ENCODE measurements at places on chromosomes 11 and 22.

- DNase-seq: no peak
Measured at GRCh38 chr11:125951731-125952130, 5.9 kb downstream of the VSIG10L2 start.

DNA sequence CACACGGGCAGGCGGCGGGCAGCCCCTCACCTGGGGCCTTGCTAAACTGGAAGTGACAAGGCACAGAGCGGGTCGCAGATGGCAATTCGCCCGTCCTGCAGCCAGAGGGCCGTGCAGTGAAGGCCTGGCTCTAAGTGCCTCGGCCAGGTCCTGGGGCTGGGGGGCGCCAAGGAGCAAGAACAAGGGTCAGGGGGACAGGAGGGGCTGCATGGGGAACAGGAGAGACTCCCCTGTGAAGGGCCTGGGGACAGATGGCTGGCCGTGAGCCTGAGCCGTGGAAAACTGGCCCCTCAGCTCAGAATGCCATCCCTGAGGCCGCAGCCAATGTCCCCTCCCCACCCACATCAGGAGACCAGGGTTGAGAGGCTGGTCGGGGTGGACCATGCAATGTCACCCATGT is 60.0 kb downstream of the RTL6 start:
- no peak for DNase-seq

DNA sequence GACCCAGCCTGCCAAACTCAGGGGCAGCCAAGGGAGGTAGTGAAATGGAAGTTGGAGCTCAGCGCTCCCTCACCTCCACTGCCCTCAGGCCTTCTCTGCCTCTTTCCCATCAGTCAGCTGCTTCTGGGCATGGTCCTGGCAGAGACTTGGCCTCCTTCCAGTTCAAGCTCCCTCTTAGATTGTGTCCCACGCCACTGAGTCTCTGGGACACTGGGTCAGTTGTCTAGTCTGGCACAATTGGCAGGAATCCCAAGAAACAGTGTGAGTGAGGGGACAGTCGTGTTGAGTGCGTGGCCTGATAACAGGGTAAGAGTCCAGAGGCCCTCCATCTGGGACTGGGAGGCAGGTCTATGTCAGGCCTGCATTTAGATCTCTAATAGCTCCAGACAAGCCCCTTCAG is 7.1 kb upstream of the SLC35E4 start:
- no peak for DNase-seq

DNA sequence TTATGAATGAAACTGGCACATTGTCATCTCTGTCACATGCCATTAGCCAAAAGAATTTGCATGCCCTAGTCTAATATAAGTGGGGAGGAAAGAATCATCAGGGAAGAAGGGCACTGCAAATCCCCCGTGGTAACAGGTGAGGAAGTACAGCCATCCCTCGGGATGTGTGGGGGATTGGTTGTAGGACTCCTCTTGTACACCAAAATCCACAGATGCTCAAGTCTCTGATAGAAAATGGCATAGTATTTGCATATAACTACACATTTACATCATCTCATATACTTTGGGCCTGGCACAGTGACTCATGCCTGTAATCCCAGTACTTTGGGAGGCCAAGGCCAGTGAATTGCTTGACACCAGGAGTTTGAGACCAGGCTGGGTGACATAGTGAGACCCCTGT is 109.7 kb downstream of the HIPK3 start:
- no peak for DNase-seq

- DNase-seq: no peak
Measured at GRCh38 chr11:75268626-75269366, 28.2 kb downstream of the TPBGL start.

DNA sequence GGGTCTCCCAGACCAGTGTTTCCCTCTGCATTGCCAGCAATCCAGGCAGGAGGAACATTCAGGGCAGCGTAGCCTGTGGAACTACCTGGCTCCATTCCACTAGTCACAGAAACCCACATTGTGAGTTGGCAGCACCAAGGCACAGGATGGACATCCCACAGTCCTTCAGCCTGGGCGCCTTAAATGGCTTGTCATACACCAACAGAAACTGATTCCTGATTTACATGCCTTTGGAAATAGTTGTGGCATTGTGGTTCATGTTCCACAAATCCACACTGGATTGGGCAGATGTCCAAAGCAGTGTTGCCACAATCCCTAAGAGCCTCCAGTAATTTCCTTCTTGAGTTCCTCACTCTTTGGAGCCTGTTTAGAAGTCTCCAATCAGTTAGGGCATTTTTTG is 225.6 kb downstream of the BLID start:
- DNase-seq: no peak

- DNase-seq: no peak
Measured at GRCh38 chr11:87325490-87325872, 287.7 kb downstream of the TMEM135 start.

- DNase-seq: no peak
Measured at GRCh38 chr11:120316880-120317688, 8.0 kb upstream of the TLCD5 start.

DNA sequence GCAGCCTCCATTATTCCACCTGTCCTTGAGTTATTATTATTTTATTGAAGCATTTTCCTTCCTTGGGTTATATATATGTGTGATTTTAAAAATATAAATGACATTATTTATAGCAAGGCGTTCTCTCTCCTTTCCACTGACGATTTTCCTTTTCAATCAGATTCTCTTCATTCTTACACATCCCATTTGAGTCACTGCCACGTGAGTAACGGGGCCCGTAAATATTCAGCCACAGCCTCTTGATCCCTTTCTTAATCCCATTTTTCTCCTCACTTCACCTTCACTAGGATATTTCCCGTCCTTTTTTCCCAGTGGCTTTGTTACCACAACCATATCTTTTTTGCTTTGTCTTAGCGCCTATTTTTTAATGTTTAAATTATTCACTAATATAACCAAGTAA is 396.2 kb downstream of the NTM start:
- DNase-seq: no peak

GRCh38 chr11:42840176-42840829 is 471.5 kb upstream of the API5 start:
- no peak for DNase-seq

DNA sequence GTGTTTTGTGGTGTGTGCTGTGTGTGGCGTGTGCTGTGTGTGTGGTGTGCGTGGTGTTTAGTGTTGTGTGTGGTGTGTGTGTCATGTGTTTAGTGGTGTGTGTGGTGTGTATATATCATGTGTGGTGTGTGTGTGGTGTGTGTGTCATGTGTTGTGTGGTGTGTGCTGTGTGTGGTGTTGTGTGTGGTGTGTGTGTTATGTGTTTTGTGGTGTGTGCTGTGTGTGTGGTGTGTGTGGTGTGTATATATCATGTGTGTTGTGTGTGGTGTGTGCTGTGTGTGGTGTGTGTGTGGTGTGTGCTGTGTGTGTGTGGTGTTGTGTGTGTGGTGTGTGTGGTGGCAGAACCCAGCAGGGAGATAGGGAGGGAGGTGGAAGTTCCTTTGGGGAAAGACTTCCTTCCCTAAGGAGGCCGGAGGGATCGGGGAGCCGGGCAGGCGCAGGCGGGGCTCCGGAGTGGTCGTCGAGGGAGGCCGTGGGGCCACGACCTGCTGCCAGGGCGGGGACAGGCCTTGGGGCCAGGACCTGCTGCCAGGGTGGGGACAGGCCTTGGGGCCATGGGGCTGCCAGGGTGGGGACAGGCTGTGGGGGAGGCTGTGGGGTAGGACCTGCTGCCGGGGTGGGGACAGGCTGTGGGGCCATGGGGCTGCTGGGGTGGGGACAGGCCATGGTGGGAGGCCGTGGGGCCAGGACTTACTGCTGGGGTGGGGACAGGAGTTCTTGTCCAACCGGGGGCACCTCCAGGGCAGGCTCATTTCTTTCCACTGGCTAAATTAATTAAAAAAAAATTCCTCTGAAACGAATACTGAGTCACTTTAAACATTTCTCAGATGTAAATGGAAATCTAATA is 15.2 kb downstream of the PIM3 start:
- DNase-seq: no peak

GRCh38 chr22:22022255-22022840 is 39.8 kb upstream of the TOP3B start:
- no peak for DNase-seq

- no peak for DNase-seq
Measured at GRCh38 chr11:86120807-86121206, 51.9 kb upstream of the PICALM start.

DNA sequence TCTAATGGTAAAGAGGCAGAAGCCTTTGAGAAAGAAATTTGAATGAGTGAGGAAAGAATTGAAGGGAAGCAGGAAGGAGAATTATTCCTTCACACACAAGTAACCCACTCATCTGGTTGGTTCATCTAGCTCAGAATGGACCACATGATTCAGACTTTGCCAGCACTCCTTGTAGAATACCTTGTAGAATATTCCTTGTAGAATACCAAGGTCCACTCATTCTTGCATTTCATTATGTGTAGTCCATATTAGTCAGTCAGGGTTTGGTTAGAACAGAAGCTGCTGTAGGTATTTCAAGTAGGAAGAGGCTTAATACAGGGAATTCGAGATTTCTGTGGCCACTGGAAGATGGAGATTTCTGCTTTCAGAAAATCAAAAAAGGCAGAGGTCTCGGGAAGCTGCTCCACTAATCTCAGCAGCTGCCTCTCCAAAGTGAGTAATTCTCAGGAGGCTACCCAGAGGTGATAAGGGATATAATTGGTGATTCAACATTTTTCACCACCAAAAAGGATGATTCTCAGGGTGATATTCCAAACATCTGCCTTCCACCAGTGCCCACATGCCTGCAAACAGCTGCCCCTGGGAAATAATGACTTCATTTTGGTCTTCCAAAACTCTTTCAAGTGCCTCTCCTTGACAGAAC is 329.1 kb downstream of the TMEM135 start:
- no peak for DNase-seq

All from stimulated activated CD8-positive, alpha-beta memory T cell treated with anti-CD3 and anti-CD28 coated beads, Interleukin-2, amount 100 ng/mL, for 1 hour (primary cell).